Neuronal stem cell (in vitro differentiated cells): ENCODE measurements at places on chromosomes 16 and 17.
A peak's percentile ranks its signal among the peaks of the same experiment; 100 is the strongest.

DNA sequence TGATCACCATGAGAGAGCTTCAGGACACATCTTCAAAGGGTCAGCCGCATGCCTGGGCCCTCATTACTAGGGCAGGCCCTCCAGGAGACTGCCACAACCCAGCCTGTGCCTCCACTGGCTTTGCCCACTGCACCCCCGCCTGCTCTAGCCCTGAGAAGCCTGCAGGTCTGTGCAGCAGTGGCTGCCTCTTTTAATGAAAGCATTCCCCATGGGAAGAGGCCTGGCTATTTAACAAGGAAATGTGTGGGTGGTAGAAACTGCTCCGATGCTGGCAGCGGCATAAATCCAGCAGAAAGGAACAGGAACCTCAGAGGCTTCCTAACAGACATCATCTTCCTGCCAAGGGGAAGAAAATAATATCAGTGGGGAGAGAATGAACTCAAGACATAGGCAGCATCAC lies 375 bp upstream of the KRT32 start:
- no peaks in the 10 kb centered on the region for H3K27me3 ChIP-seq
- no peaks in the 10 kb centered on the region for H3K36me3 ChIP-seq
- H3K4me1 ChIP-seq = no peaks in the 10 kb centered on the region
- no peak for DNase-seq

DNA sequence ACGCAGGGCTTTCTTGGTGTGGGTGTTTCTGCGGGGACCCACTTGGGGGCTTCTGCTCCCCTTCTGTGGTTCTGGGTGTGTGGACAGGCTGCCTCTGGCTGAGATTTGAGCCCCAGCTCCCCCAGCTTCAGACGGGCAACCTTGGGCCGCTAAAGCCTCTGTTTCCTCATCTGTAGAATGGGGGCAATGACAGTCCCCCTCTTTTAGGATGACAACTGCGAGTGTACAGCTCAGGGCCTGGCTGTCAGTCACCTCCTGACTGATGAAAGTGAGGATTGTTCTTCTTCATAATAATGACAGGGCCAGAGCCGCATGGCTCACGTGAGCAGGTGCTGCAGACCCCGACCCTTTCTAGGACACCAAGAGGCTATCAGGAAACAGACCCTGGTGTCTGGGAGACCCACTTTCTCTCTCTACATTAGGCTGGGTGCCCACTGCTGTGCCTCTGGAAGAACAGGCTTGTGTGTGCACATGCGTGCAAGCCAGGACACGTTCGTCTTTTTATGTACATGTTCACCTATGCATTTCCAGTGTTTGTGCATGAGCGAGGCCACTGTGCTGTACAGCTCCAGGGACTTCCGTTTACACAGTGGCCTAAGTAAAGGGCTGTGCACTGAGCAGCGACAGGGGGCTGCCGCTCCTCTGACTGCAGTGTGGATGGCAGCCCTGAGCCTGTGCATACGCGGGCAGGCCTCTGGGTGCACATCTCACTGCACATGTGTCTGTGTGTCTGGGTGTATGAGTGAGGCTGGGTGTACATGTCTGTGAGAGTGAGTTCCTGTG lies 4.6 kb downstream of the SPNS3 start:
- no peaks in the 10 kb centered on the region for H3K36me3 ChIP-seq
- H3K27ac ChIP-seq = no peak overlapping the region
- no peaks in the 10 kb centered on the region for H3K27me3 ChIP-seq
- H3K4me1 ChIP-seq = no peaks in the 10 kb centered on the region

GRCh38 chr17:47895347-47895855 lies 635 bp upstream of the SP2 start:
- H3K27me3 ChIP-seq = no peaks in the 10 kb centered on the region
- H3K4me3 ChIP-seq = peak overlapping the region; percentile 85
- no peaks in the 10 kb centered on the region for H3K36me3 ChIP-seq

DNA sequence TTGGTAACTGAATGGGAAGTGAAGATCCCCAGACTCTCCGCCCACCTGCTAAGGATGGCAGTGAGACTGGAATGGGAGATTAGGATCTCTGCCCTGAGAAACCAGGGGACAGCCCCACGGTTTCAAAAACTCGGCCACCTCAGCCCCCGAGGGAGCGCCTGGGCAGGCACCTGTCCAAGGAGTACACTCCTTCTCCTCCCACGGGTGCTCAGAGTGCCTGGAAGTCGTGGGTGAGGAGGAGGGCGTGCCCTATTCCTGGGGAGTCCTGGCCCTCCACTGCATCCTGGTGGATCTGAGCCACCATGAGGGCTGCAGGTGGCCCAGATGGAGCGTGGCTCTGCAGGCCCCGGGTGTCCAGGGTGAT lies 78.5 kb downstream of the MGAT5B start:
- H3K4me3 ChIP-seq = no peak overlapping the region
- DNase-seq = no peak
- H3K4me1 ChIP-seq = no peaks in the 10 kb centered on the region

DNA sequence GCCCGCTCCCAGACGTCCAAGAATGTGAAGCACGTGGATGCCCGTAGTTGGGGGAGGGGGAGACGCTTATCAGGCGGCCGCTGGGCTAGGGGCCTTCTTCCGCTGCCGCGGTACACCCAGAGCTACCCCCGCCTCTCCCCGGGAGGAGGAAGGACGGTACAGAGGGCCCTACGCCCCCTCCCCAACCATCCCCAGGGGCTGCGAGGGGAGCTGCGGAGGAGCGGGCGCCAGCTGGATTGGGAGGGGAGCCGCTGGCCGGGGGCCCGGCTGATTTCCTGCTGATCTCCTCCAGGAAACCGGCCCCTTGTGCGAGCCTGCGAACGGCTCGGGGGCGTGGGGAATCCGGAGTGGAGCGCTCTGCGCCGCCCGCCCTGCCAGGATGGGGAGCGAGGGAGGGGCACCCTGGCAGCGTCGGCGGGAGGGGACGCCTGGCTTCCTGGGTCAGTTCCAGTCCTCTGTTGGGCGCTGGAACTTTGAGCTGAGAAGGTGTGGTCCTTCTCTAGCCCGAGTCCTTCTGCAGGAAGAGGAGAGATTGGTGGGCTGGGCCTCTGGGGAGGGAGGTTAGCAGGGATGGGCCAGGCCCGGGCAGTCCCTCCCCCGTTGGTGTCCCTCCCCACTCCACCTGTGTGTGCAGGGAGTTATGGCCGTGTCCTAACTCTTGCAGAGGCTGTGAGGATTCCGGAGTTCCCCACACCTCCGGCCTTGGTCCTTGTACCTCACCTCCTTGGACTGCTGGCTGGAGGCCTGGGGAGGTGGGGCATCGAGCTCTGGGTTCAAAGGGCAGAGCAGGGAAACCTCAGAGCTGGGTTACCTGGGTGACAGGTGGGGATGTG lies 19.2 kb downstream of the GJD3 start:
- H3K36me3 ChIP-seq = peaks cover 4% of the 10 kb centered on the region
- peak; percentile 72 for DNase-seq
- H3K4me1 ChIP-seq = peaks cover 71% of the 10 kb centered on the region

DNA sequence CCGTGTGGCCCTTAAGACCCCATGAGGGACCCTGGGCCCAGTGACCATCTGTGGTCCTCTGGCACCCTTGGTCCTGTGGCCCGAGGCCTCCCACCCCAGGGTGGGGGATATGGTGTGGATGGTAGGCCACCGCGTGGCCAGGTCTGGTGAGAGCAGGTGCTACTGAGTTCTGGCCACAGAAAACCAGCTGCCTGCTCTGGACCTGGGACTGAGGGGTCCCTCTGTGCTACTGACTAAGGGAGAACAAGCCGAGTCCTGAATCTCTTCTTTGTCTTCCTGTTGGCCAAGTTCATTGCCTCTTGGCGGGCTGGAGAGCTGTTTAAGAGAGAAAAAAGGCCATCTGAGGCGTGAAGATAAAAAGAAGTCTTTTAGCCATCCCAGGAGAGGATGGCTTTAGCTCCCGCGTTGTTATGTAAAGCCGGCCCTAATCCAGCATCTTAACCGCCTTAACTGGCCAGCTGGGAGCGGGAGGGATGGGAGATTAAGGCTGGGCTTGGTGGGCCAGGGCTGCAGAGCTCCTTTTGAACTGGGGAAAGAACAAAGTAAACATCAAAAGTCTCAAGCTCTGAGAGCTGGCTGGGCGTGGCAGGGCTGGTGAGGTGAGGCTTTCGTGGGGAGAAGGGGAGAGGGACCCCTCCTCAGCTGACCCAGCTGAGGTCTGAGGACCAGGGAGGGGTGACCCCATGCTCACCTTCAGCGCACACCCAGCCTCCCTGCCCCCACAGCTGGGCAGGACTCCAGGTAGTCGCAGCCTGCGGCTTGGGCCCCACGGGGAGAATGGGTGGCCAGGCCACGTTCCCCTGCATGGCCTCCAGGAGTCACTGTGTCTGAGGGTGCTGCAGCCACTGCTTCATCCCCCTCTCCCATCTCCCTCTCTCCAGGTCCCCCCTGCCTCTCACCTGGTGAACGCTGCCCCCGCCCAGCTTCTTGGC lies 62.4 kb downstream of the NKD1 start:
- H3K4me3 ChIP-seq = no peak overlapping the region
- H3K36me3 ChIP-seq = no peaks in the 10 kb centered on the region
- DNase-seq = peak; percentile 35

- DNase-seq = no peak
- H3K36me3 ChIP-seq = peaks cover 30% of the 10 kb centered on the region
- no peak overlapping the region for H3K4me3 ChIP-seq
- H3K4me1 ChIP-seq = peaks cover 6% of the 10 kb centered on the region
These were observed 57.2 kb downstream of the WDR45B start for GRCh38 chr17:82590881-82591539.

DNA sequence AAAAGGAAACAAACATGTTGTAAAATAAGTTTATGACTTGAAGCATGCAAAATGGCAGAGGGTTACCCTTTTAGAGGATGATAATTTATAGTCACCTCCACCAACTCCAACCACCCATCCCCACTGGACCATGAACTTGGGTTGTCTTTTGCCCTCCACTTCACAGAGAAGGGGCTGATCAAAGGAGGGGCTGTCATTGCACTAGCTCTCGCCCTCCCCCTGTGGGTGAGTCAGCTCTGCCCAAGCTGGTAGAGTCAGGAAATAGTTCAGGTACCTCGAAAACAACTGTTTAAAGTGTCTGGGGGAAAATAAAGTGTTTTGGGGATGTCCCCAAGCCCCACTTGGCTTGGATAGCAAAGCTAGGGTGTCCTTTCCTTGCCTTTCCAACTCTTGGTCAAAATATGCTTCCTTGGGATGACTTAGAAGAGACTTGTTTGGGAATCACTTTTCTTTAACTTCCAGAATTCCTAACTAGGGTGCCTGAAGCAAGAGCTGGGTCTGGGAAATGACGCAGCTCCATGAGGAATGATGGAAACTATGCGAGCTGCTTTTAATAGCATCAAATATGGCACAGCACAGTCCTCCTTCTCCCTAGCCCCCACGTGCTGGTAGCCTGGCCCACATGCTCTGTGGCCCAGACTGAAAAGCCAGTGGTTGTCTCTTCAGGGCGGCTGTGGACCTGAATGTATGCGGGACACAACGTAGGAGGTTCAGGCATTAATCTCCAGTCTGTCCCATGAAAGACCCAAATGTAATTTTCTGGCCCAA lies 40.7 kb downstream of the TBX4 start:
- no peaks in the 10 kb centered on the region for H3K27me3 ChIP-seq
- H3K27ac ChIP-seq = no peak overlapping the region
- no peak for DNase-seq
- H3K36me3 ChIP-seq = no peaks in the 10 kb centered on the region
- H3K4me1 ChIP-seq = no peaks in the 10 kb centered on the region

DNA sequence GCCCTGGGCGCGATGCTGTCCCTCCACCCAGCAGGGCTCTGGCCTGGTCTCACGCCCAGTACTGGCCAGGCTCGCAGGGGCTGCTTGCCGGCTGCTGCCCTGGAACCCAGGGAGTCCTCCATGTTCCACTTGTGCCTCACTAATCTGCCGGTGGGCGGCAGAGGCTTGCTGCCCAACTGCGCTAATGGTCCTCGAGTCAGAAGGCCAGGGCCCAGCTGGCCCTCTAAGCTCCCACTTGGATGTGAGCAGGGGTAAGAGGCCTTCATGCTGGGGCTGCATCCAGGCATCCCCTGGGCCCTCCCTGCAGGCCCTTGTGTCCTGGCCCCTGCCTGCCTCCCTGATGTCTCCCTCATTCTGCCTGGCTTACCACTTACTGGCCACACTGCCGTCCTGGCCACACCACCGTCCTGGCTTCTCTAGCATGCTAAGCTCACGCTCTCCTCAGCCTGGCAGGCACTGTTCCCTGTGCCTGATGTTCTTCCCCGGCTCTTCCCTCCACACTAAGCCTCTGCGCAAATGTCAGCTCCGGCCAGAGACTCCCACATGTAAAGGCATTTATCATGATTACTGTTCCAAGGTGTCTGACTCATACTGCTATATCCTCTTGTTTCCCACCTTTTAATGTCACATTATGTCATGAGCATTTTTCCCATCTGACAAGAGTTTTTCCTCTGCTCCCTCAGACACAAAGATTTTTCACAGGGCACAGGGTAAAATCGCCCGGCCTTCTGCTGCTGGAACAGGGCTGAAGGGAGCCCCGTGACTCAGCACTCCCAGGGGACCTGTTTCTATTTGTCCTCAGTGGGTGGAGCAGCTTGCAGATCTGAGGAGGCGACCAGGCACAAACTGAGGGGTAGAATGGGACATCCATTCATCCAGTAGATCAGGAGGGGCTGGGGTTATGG lies 15.9 kb downstream of the B9D1 start:
- no peak for DNase-seq
- peaks cover 5% of the 10 kb centered on the region for H3K36me3 ChIP-seq
- no peak overlapping the region for H3K27ac ChIP-seq
- H3K27me3 ChIP-seq = no peaks in the 10 kb centered on the region
- no peak overlapping the region for H3K4me3 ChIP-seq

- no peak overlapping the region for H3K27ac ChIP-seq
- no peak for DNase-seq
- H3K4me3 ChIP-seq = no peak overlapping the region
- no peaks in the 10 kb centered on the region for H3K27me3 ChIP-seq
- H3K36me3 ChIP-seq = no peaks in the 10 kb centered on the region
These were observed 243.0 kb upstream of the MYOCD start for GRCh38 chr17:12422651-12423050.

GRCh38 chr16:84864326-84864955 lies 44.7 kb downstream of the CRISPLD2 start:
- H3K4me3 ChIP-seq = no peak overlapping the region
- H3K27me3 ChIP-seq = no peaks in the 10 kb centered on the region
- H3K36me3 ChIP-seq = no peaks in the 10 kb centered on the region
- H3K27ac ChIP-seq = no peak overlapping the region
- peaks cover 11% of the 10 kb centered on the region for H3K4me1 ChIP-seq
- no peak for DNase-seq

- peaks cover 33% of the 10 kb centered on the region for H3K36me3 ChIP-seq
- H3K27me3 ChIP-seq = no peaks in the 10 kb centered on the region
- peaks cover 2% of the 10 kb centered on the region for H3K4me1 ChIP-seq
- no peak overlapping the region for H3K4me3 ChIP-seq
- no peak for DNase-seq
These were observed 78.1 kb downstream of the TIMM22 start for GRCh38 chr17:1074886-1075605.
